Glutamatergic neuron (in vitro differentiated cells): ENCODE measurements at places on chromosomes 2 and 18. TPM values are rescaled to one million over a fixed set of nuclear protein-coding genes. Genes with fewer than 3 reads are reported as not detected.
A peak's percentile ranks its signal among the peaks of the same experiment; 100 is the strongest.

DNA sequence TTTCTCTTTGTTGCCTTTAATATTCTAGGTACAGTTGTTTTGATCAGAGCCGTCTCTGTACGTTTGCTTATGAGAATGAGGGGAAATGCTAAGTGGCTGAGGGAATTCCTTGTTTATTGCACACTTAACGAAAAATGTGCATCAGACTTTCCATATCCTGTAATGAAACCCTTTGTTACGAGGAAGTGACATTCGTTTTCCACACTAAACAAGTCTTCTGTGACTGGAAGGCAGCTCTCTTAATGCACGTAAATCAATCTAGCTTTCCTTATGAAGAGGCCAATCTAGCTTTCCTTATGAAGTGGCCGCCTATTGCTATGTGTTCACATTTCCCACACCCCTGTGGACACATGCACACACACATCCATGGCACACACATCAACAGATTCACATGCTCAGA, 186.2 kb downstream of the SNTG2 start:
- H3K4me3 ChIP-seq: no peak overlapping the region

DNA sequence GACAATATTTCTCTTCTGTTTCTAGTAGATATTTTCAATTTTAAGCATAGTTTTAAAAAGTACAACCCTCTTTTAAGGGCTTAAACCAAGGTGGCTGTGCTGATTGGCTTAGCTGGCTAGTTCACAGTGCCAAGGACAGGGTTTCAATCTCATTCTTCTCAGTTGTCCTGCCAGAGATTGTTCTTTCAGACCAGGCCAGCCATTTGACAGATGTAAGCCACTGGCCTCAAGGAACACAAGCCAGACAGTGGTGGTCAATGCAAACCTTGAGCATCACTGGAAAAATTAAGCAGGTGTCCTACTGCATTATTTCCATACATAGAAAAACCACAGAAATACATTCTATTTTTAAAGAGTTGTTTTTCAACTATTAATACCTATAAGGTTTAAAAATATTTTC, 5.9 kb downstream of the RNF103 start:
- no peaks in the 10 kb centered on the region for H3K36me3 ChIP-seq
- H3K4me3 ChIP-seq: no peak overlapping the region
- H3K27ac ChIP-seq: no peak overlapping the region
- peaks cover 5% of the 10 kb centered on the region for H3K27me3 ChIP-seq
- peaks cover 5% of the 10 kb centered on the region for H3K4me1 ChIP-seq
- DNase-seq: no peak

Gene C2orf81
- 3.7 TPM for total RNA-seq

Gene SLC39A6
- 113 TPM for total RNA-seq

GRCh38 chr2:10354399-10354798, 51.7 kb downstream of the HPCAL1 start:
- peaks cover 5% of the 10 kb centered on the region for H3K36me3 ChIP-seq
- no peak for DNase-seq
- H3K27me3 ChIP-seq: peaks cover 9% of the 10 kb centered on the region
- H3K4me1 ChIP-seq: peaks cover 35% of the 10 kb centered on the region
- H3K4me3 ChIP-seq: no peak overlapping the region

DNA sequence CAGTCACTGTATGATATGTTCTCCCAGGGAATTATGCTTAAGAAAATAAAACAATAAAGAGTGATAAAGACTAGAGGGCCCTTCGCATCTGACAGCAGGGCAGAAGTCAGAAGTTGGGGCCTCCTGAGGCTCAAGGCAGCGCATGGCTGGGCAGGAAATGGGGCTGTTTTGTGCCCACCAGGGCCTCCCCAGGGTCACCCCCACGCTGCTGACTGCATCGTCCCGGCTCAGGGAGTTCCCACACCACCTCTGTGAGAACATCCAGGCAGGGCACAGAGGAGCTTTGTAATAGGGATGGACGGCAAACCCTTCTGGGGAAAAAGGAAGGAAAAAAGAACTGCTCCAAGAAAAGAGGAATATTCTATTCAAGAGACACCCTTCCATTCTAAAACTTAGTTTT, 41.2 kb downstream of the PAX3 start:
- no peak for DNase-seq
- H3K27ac ChIP-seq: no peak overlapping the region
- H3K4me1 ChIP-seq: peaks cover 11% of the 10 kb centered on the region
- no peak overlapping the region for H3K4me3 ChIP-seq
- peaks cover 4% of the 10 kb centered on the region for H3K27me3 ChIP-seq

GRCh38 chr18:32468147-32468845, 2.4 kb downstream of the GAREM1 start:
- no peak for DNase-seq
- no peak overlapping the region for H3K27ac ChIP-seq
- peaks cover 8% of the 10 kb centered on the region for H3K27me3 ChIP-seq
- H3K4me1 ChIP-seq: peaks cover 18% of the 10 kb centered on the region

GRCh38 chr18:21759836-21760235, 19.2 kb downstream of the MIB1 start:
- DNase-seq: no peak
- H3K4me3 ChIP-seq: peak overlapping the region; percentile 82
- H3K36me3 ChIP-seq: no peaks in the 10 kb centered on the region
- H3K4me1 ChIP-seq: peaks cover 42% of the 10 kb centered on the region
- peaks cover 11% of the 10 kb centered on the region for H3K27me3 ChIP-seq
- peak overlapping the region; percentile 98 for H3K27ac ChIP-seq

GRCh38 chr2:128315829-128316776, 2.6 kb downstream of the HS6ST1 start:
- no peaks in the 10 kb centered on the region for H3K36me3 ChIP-seq
- no peak for DNase-seq
- H3K27me3 ChIP-seq: peaks cover 8% of the 10 kb centered on the region

DNA sequence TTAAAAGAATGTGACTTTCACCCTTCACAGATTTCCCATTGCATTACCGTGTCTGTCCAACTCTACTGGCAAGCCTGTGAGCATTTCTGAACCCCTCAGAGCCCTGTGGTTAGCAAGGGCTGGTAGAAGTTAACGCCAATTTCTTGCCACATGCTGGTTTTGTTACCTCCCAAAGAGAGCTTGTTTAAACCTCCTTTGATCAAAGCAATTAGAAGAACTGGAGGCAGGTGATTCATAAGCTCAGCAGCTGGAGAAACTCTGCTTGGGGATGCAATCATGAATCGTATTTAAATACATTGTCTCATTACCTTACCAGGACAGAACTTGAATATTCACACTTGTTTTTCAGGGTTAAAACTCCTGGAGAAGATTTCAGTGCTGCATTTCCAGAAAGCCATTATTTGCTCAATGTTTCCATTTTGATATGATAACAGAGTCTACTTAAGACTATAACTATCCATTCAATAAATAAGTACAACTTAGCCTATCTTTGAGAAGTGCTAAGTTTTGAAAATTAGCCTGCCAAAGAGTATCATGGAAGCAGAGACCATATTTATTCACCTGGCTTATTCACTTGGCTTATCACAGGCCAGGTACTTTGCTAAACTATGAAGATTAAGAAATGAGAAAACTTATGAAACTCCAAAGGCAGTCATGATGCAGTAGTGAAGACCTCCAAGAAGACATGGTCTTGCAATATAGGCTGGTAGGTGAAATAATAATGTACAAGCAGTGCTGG, 292.8 kb downstream of the INSIG2 start:
- DNase-seq: no peak
- H3K27me3 ChIP-seq: peaks cover 1% of the 10 kb centered on the region
- no peaks in the 10 kb centered on the region for H3K4me1 ChIP-seq
- no peak overlapping the region for H3K27ac ChIP-seq
- no peaks in the 10 kb centered on the region for H3K36me3 ChIP-seq
- no peak overlapping the region for H3K4me3 ChIP-seq

GRCh38 chr2:46570396-46570795, 91.0 kb downstream of the TMEM247 start:
- H3K36me3 ChIP-seq: no peaks in the 10 kb centered on the region
- no peak for DNase-seq
- no peak overlapping the region for H3K4me3 ChIP-seq
- H3K4me1 ChIP-seq: peaks cover 28% of the 10 kb centered on the region
- H3K27ac ChIP-seq: no peak overlapping the region

Gene FBXO41
- total RNA-seq: 14.0 TPM

Gene KCNK3
- 21.7 TPM for total RNA-seq

Gene SCYGR5
- total RNA-seq: not detected

Gene DCDC2C
- total RNA-seq: not detected

GRCh38 chr2:228707846-228708245, 526.4 kb upstream of the SPHKAP start:
- H3K36me3 ChIP-seq: no peaks in the 10 kb centered on the region
- no peak for DNase-seq
- no peak overlapping the region for H3K27ac ChIP-seq
- H3K4me3 ChIP-seq: no peak overlapping the region

Gene UGT1A9
- total RNA-seq: not detected

DNA sequence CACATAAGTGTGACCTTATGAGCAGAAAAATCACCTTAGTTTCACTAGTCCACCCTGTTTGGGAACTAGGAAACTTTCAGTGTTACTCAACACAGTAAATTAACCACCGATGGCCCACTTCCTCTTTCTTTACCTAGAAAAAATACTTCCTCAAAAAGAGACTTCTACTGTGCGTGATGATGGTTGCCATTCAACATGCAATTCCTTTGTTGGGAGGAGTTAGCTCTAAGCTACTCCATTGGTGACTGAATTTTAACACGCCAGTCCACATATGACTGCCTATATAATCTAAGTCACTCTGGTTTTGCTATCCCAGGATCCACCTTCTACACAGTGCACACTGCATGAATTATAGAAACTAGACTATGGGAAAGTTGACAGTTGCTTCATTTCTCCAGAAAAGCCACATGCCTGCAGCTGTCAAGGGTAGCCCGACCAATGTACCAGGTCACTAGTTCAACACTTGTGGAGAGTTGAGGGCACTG, 47.8 kb upstream of the REG3G start:
- H3K4me1 ChIP-seq: no peaks in the 10 kb centered on the region
- H3K27me3 ChIP-seq: peaks cover 2% of the 10 kb centered on the region
- no peak overlapping the region for H3K4me3 ChIP-seq
- no peak overlapping the region for H3K27ac ChIP-seq

DNA sequence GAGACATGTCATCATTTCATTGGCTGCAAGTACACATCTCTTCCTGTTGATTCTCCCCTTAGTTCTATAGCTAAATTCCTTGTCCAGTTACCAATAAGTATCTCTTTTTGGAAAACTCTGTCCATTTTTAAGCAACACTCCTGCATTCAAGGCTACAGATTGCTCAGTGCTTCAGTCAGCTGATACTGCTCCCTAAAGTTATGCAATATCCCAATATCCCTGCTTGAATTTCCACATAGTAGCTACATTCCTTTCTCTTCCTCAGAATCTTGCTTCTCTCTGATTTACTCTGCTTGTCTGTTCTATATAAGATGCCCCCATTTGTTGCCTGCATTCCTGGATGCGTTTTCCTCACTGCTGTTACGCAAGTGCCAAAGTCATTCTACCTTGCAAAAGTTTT, 109.8 kb downstream of the PARD3B start:
- H3K27me3 ChIP-seq: no peaks in the 10 kb centered on the region
- DNase-seq: no peak

- H3K27me3 ChIP-seq: peaks cover 10% of the 10 kb centered on the region
- no peak for DNase-seq
- H3K4me1 ChIP-seq: peaks cover 12% of the 10 kb centered on the region
These were observed 148.7 kb downstream of the TFCP2L1 start for GRCh38 chr2:121136323-121136722.

- DNase-seq: no peak
- H3K27ac ChIP-seq: no peak overlapping the region
- H3K4me3 ChIP-seq: no peak overlapping the region
- no peaks in the 10 kb centered on the region for H3K4me1 ChIP-seq
- no peaks in the 10 kb centered on the region for H3K36me3 ChIP-seq
These were observed 89.0 kb upstream of the RBMS1 start for GRCh38 chr2:160582490-160583145.

DNA sequence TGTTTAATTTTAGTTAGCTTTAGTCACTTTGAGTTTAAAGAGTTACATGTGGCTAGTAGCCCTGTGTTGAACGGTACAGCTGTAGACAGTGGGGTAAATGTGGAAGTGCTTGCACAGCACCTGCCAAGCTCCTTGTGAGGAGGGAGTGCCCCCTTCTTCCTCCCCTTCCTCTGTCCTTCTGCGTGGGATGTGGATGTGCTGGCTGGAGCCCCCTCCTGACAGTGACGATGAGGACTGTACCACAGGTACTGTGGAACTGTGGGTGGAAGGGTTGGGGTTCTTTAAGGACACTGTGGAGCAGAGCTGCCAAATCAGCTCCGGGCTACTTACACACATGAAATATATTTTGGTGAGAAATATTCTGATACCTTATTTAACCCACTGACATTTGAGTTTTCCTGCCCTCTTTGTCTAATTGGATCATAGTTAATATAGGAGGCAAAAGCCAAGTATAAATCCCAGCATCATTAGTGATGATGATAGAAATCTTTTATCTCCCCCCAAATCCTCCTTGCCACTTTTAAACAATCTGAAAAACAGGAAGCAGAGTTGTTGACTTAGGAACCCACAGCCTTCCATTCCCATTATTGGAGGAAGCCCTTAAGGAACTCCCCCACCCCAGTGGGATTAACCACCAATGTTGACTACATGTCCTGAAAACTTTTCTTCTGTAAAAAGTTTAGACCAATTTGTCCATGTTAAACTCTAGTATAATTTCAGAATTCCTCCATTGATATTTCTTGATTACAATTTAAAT, 181.3 kb downstream of the PTPRM start:
- no peak overlapping the region for H3K4me3 ChIP-seq
- H3K27ac ChIP-seq: no peak overlapping the region
- no peak for DNase-seq
- peaks cover 5% of the 10 kb centered on the region for H3K4me1 ChIP-seq
- no peaks in the 10 kb centered on the region for H3K27me3 ChIP-seq
- peaks cover 13% of the 10 kb centered on the region for H3K36me3 ChIP-seq

- no peak overlapping the region for H3K4me3 ChIP-seq
- peaks cover 3% of the 10 kb centered on the region for H3K27me3 ChIP-seq
- no peak for DNase-seq
- peaks cover 6% of the 10 kb centered on the region for H3K4me1 ChIP-seq
- H3K36me3 ChIP-seq: peaks cover 13% of the 10 kb centered on the region
- no peak overlapping the region for H3K27ac ChIP-seq
These were observed 37.4 kb downstream of the ZNF236 start for GRCh38 chr18:76859474-76860339.

DNA sequence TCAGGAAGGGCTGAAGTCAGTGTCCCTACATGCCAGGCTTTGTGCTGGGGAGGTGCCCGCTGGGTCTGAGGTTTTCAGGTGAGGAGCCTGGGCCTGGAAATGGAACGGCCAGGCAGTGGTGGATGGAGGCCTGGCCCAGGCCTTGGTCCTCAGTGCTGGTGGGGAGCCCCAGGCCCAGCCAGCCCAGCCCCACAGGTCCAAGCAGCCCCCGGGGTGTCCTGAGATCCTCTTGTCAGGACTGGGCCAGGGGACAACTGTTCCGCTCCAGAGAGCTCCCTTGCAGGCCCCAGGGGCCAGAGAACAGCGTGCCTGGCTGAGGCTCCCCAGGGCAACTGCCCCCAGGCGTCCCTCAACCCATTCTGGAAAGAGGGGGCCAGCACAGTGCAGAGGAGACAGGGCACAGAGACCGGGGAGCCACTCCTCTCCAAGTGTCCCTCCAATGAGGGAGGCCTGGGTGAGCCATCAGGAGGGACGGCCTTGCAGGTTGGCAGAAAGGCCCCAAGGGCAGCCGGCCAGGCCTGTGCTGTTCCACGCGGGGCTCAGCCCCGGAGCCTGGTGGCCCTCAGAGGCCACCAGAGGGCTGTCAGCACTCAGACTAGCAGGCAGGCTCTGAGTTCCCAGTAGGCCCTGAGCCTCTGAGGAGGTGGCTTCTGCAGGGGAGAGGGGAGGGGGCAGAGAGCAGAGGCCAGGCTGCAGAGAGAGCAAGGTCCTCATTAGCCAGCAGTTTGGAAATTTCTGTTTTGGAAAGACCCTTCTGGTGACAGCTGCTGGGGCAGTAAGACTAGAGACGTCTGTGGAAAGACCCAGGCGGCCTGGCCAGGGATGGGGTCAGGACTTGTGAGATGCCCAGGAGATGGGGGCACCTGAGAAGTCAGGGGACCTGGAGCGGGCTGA, 29.4 kb upstream of the SNED1 start:
- peak; percentile 23 for DNase-seq
- H3K36me3 ChIP-seq: no peaks in the 10 kb centered on the region
- no peaks in the 10 kb centered on the region for H3K4me1 ChIP-seq
- no peak overlapping the region for H3K4me3 ChIP-seq

Gene CRYGD
- total RNA-seq: 0.76 TPM
